ENCODE measurements at places on chromosomes 7 and 10.

GRCh38 chr10:78306358-78306757 is 272.7 kb downstream of the RPS24 start:
- DNase-seq: no peak

GRCh38 chr7:39062811-39063210 is 85.1 kb downstream of the POU6F2 start:
- no peak for DNase-seq

GRCh38 chr10:96588616-96589419 is 2.0 kb upstream of the TM9SF3 start:
- no peak for DNase-seq

DNA sequence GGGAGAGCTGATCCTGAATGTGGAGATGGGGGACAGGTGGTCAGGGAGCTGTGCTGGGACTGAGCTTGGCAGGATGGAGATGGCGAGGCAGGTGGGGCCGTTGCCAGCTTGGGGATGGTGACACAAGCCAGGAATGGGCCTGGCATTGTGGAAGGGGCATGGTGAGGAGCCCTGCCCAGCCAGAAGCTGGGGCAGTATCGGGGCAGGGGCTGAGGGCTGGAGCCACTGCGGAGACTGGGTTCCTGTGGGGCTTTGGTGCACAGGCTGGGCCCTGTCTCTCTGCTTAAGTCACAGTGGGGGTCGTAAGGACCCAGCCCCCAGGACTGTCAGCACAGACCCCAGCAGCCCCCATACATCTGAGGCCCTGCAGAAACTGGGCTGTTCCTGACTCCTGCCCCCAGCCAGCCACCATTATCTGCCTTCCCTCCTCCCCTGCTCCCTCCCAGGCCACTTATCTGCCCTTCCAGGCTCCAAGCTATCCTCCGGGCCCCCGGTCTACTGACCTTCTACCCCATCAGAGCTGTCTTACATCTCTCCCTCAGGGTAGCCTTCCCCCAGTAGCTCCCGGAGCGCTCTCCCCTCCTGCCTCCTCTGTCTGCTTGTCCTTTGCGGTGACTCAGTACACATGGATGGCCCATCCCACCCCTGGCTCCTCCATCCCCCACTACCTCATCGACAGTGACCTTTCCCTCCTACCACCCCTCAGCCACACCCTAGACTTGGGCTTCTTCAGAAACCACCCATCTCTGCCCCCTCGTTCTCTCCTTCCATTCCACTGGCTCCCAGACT is 44.2 kb downstream of the PPIF start:
- no peak for DNase-seq

DNA sequence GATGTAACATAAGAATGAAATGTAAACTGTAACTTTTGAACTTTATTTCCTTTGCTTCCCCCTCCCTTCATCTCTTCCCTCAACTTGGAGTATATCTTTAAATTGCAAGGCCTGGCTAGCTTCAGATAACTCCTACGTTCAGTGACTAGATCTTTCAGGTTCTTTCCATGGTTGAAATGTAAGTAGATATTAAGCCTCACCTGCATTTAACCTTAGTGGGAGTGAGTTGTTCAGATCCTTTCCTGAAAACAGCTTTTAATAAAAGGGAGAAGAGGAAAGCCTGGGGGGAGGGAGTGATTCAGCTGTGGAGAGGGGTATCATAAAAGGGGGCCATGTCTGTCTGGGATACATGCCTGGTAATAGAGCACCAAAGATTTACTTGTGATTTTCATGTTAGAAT is 19.0 kb upstream of the PRPS1L1 start:
- no peak for DNase-seq

DNA sequence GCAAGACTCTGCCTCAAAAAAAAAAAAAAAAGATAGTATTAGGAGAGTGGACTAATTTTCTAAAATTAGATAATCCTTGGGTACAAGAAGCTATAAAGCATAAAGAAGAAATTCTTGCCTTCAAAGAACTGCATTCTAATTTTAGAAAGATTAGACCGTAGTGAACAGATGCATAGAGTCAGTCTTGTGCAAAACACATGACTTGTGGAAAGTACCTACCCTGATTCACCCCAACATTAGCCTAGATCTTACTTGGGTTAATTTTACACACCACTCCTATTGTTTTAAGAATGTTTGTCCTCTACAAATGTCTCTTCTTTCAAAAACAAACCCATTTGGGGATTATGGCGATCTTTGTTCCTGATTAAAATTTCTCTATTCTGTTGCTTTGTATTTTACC is 38.9 kb upstream of the SP8 start:
- no peak for DNase-seq

GRCh38 chr7:2981103-2981480 is 62.6 kb downstream of the CARD11 start:
- DNase-seq: no peak

DNA sequence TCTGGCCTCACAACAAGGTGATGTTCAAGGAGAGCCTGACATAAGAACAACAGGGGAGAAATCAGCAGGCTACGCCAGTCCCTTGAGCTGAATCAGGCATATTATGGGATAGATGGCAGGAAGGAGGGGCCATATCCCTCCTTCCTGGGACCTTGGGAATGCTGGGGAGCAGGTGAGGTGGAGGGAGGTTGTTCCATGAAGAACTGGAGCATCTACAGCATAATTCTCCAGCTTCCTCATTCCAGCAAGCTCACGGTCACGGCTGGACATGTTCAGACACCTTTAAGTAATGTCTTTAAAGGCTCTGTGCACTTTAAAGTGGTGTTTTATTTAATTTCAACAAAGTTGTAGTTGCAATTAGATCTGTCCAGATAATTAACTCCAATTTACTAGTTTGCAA is 780.5 kb downstream of the TYW1 start:
- no peak for DNase-seq

Measured in CD4-positive, alpha-beta T cell treated with Interleukin-6 at 100 ng/mL for 8 hours (primary cell).